ENCODE measurements at places on chromosomes 3 and 15.
A peak's percentile ranks its signal among the peaks of the same experiment; 100 is the strongest.

DNA sequence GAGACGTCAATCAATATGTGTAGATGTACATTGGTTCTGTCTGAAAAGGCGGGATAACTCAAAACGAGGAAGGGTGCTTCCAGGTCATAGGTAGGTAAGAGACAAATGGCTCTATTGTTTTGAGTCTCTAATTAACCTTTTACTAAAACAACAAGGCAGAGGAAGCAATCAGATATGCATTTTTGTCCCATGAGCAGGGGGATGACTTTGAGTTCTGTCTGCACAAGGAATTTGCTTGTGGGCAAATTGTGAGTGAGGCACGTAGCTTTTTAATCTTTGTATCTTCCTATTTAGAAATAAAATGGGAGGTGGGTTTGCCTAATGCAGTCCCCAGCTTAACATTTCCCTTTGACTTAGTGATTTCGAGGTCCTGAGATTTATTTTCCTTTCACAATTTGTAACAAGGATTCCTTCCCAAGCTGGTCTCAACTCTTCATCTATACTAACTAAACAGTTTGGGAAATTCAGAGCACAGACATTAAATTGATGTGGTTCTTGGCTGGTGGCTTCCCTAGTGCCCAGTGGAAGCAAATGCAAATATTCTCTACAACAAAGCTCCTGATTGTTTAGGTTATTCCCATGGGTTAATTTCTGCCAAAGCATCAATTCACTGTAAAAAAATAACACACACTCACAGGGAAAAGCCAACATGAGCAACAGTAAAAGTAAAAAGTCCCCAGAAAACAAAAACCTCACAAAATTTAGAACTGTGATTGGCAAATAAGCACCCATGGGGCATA, 738.8 kb upstream of the SGO1 start:
- H3K36me3 ChIP-seq = no peaks in the 10 kb centered on the region
- H3K4me1 ChIP-seq = no peaks in the 10 kb centered on the region
- no peak overlapping the region for H3K4me3 ChIP-seq
- DNase-seq = no peak
- no peak overlapping the region for H3K27ac ChIP-seq

DNA sequence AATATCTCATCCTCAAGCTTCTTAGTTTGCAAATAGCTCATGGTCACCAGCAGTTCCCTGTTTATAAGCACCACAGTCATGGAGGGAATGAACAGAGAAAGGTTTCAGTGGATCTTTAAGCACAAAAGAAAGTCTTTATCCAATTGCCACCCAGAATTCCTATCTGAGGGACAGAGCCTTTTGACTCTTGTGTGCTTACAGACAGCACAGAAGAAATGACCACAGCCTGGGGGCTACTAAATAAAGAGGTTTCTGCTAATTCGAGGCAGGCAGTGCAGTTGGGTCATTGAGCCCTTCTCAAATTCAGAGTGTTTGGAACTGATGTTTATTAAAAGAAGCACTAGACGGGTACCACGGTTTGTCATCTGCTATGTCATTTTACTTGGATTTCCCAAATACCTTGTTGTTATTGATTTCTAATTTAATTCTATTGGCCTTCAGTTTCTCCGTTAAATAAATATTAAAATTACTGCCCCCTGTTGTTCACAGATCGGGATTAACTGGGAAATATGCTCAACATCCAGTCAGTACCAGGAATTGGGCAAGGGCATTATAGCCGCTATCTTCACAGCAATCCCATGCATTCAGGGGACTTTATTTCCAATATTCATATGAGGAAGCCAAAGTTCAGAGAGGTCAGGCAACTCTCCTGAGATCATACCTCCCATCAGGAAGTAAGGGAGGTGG, 3.6 kb downstream of the PRICKLE2 start:
- peaks cover 8% of the 10 kb centered on the region for H3K27me3 ChIP-seq
- H3K36me3 ChIP-seq = no peaks in the 10 kb centered on the region
- no peak for DNase-seq
- no peaks in the 10 kb centered on the region for H3K4me1 ChIP-seq
- H3K27ac ChIP-seq = no peak overlapping the region

DNA sequence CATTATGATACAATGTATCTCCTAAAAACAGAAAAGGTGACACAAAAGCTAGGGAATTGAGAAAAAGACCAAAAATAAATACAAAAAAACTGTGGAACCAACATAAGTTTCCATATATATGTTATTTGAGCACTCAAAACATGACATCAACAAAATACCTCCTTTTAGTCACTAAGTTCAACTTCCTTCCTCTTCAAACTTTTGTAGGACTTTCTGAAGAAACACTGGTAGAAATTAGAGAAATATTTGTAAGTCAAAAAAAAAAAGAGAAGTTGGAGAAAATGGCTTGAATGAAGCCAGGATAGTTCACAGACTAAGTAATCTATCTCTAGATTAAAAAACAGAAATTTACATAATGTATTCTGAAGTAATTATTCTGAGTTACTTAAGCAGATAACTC, 208.4 kb upstream of the ALCAM start:
- DNase-seq = no peak
- H3K27me3 ChIP-seq = no peaks in the 10 kb centered on the region
- no peak overlapping the region for H3K27ac ChIP-seq
- H3K36me3 ChIP-seq = no peaks in the 10 kb centered on the region
- H3K4me1 ChIP-seq = no peaks in the 10 kb centered on the region
- no peak overlapping the region for H3K4me3 ChIP-seq

DNA sequence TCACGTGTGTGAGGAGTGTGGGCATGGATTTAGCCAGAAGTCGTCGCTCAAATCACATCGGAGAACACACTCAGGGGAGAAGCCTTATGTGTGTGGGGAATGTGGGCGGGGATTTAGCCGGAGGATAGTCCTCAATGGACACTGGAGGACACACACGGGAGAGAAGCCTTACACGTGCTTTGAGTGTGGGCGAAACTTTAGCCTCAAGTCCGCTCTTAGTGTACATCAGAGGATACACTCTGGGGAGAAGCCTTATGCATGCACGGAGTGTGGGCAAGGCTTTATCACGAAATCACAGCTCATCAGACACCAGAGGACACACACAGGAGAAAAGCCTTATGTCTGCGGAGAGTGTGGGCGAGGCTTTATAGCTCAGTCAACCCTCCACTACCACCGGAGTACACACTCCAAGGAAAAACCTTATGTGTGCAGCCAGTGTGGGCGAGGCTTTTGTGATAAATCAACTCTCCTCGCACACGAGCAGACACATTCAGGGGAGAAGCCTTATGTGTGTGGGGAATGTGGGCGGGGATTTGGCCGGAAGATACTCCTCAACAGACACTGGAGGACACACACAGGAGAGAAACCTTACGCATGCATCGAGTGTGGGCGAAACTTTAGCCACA, 28.1 kb downstream of the ZNF589 start:
- H3K27ac ChIP-seq = peak overlapping the region; percentile 92
- H3K36me3 ChIP-seq = peaks cover 37% of the 10 kb centered on the region
- no peaks in the 10 kb centered on the region for H3K27me3 ChIP-seq
- peak; percentile 27 for DNase-seq

DNA sequence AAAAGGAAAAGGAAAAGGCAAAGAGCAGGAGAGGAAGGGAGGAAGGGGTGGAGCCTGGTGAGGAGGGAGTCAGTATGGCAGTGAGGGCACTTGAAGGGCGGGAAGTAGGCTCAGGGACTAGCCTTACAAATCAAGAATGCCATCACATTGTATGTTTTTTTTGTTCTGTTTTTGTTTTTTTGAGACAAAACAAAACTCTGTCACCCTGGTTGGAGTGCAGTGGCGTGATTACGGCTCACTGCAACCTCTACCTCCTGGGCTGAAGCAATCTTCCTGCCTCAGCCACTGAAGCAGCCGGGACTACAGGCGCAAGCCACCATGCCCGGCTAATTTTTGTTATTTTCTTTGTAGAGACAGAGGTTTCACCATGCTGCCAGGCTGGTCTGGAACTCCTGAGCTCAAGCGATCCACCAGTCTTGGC, 10.5 kb upstream of the PIK3CB start:
- H3K4me1 ChIP-seq = no peaks in the 10 kb centered on the region
- no peak overlapping the region for H3K4me3 ChIP-seq
- no peak overlapping the region for H3K27ac ChIP-seq
- DNase-seq = no peak
- H3K27me3 ChIP-seq = no peaks in the 10 kb centered on the region

- no peaks in the 10 kb centered on the region for H3K4me1 ChIP-seq
- no peaks in the 10 kb centered on the region for H3K36me3 ChIP-seq
- H3K27me3 ChIP-seq = peaks cover 14% of the 10 kb centered on the region
Measured at GRCh38 chr3:149592758-149593240, 65.0 kb downstream of the WWTR1 start.

DNA sequence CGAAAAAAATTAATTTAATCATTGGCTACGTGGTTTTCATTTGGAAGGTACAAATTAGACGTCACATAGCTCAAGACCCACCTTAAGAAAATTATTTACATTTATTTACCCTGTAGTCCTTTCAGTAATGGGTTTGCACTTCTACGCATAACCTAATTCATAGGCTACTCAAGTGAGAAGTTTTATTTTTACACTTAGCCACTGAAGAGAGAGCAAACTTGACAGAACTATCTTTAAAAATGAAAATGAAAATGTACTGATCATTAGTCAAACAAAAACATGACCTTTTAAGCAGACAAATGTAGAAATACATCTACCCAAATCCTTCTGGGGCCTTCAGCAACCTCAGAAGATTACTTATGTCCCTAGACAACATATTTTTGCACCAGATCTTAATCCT, 269.4 kb upstream of the TTC14 start:
- no peak overlapping the region for H3K27ac ChIP-seq
- DNase-seq = no peak
- H3K36me3 ChIP-seq = no peaks in the 10 kb centered on the region
- no peaks in the 10 kb centered on the region for H3K4me1 ChIP-seq
- no peaks in the 10 kb centered on the region for H3K27me3 ChIP-seq

DNA sequence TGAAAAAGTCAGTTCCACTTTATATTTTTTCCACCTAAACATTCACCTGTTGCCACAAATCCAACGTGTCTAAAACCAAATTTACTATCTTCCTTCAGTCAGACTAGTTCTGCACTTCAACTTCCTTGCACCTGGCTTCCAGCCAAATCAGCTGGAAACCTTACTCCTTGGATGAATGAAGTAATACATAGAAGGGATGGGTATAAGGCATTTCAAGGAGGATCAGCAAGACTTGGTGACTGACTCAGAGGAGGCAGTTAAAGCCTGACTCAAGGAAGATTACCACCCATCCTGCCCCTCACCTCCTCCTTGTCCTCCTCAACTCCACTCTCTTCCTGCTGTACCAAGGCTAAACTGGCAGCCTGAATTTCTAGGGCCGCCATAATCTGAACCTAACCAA, 37.1 kb downstream of the QTRT2 start:
- DNase-seq = no peak
- H3K27ac ChIP-seq = no peak overlapping the region
- H3K36me3 ChIP-seq = no peaks in the 10 kb centered on the region
- H3K4me1 ChIP-seq = peaks cover 2% of the 10 kb centered on the region
- peaks cover 13% of the 10 kb centered on the region for H3K27me3 ChIP-seq
